ENCODE measurements at places on chromosomes 16 and 17.
A peak's percentile ranks its signal among the peaks of the same experiment; 100 is the strongest.

GRCh38 chr17:28338056-28338768, 2.7 kb downstream of the TNFAIP1 start:
- no peak for DNase-seq

DNA sequence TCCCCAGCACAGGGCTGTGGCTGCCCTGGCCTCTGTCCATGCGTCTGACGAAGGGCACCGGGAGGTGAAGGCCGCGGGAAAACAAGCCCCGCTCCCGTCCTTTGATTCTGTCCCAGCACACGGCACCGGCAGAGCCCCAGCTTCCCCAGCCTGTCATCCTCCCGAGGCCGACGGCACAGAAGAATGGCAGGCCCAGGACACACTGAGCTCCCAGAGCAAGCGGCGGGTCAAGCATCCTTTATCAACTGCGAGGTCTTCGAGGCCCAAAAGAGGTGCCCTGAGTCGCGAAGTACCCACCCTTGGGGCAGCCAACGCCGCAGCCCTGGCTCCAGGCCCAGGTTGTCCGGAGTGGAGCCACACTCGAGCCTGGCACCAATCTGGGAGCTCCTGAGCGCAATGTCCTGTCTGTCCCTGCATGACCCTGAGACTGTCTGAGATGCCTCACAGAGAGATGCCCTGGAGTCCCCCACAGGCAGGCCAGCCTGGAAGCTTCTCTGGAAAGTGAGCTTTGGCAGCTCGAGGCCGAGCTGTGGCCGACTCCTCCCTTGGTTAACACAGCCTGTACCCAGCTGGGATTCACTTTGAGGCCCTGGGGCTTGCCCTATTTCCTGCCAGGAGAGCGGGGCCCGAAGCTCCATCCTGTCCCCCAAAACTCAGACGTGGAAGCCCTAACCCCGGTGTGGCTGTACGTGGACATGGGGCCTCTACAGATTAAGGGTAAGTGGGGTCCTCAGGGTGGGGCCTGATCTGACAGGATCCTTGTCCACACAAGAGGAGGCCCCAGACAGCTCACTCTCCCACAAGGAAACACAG, 23.3 kb downstream of the SLC7A5 start:
- DNase-seq, result no peak

- no peak for DNase-seq
Measured at GRCh38 chr16:78709137-78709884, 609.9 kb downstream of the WWOX start.

DNA sequence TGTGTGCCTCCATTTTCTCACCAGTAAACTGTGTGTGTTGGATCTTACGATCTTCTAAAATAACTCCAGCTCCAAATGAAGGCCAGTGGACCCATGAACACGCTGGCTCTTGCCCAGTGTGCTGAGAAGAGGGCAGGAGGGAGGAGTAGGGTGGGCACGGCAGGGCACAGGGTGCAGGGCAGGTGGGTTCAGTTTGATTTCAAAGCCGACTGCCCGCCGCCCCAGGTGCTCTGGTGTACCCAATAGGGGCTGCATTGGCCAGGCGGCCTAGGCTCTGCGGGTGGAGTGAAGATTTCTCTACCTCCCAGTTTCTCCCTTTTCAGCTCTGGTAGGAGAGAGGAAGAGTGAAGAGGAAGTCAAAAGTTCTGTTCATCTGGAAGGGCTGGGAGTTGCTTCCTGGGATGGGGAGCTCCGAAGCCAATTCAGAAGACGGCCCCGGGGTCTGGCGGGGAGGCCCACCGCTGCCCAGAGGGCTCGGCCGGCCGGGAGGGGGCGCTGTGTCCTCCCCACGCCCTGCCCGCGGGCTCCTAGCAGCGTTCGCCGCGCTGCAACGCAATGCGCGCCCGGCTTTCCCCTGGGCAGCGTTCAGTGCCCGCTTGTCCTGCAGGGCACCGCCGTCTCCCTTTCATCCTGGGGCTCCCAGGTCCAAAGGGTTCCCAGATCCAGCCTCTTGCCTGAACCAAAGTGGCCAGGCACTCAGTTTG, 1.1 kb upstream of the CRHR1 start:
- DNase-seq, result peak; percentile 47

DNA sequence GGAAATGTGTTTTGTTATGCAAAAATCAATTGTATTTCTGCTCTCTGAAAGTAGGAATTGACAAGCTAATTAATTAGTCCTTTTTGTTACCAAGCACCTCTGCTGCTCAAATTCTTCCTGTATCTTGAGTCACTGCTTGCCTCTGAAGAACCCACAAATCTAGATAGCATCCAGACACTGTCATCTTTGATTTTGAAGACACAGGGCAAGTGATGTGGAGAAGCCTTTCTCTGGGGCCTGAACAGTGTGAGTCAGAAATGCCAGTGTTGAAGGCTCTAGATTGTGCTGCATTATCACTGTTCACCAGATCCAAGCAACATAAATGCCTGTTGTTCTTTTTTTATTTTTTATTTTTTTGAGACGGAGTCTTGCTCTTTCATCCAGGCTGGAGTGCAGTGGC, 10.9 kb upstream of the ST6GALNAC1 start:
- no peak for DNase-seq

DNA sequence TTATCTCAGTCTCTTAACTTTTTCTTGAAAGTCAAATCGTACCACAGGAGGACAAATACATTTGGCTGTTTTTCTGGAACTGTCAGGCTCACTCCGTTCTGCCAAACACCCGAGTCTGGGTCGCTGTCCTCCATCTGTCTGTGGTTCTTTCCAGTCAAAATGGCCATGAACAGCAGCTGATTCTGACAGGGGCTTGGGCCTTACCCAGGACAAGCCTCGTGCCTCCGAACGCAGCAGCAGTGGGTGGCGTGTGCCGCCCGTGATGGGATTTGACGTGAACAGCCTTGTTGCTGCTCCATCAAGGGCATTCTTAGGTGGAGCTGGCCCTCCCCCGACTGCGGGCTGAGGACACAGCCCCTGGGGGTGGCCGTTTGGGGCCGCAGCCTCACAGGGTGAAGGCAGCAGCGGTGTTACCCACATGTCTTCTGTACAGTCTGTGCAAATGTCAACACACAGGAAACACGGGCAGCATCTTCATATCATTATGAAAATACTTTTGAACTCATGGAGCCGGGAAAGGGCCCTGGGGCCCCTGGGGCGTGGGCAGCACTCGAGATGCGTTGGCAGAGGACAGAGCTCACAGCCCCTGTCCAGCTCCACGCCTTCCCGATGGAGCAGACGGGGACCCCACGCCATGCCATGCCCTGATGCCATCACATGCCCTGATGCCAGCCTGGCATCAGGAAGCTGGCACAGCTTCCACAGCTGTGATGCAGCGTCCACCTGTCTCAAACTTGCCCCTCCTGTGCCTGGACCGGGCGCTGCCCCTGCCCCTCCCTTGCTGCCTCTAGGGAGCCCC, 8.6 kb upstream of the ACSF3 start:
- DNase-seq, result no peak

- DNase-seq, result no peak
Measured at GRCh38 chr16:85720302-85720637, 30.6 kb downstream of the C16orf74 start.

DNA sequence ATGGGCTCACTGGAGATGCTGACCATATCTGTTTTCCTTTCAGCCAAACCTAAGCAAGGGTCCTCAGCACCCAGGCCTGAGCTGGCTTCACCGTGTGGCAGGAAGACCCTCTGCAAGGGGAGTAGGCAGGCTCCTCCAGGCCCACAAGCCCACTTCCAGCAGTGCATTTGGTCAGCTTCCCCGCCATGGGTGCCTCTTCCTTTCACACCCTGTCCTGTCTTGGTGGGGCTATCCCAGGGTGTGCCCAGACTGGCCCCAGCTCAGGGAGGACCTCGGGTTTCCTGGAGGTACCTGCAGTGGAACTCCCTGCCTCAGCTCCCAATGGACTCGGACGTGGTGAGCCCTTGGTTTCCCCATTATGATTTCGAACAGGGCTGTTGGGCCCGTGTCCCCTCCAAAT, 12.7 kb upstream of the KRTAP17-1 start:
- no peak for DNase-seq

DNA sequence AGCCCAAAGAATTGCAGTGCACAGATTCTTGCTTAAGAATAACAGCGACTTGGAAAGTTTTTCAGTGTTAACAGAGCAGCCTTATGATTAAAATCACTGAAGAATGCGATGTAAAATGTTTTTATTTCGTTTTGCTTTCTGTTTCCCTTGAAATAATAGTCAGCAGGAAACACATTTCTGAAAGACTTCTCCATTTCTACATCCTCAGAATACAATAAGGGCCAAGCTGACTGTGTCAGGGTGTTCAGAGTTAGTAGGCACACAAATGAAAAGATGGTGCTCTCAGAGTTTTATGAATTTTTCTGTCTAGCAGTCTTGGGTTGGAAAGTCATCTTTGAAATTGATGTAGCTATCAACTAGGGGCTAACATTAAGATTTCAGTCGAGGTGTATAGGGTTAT, 582.9 kb upstream of the RBFOX1 start:
- DNase-seq, result no peak

- DNase-seq, result no peak
Measured at GRCh38 chr16:89612415-89613166, 851 bp upstream of the DPEP1 start.

DNA sequence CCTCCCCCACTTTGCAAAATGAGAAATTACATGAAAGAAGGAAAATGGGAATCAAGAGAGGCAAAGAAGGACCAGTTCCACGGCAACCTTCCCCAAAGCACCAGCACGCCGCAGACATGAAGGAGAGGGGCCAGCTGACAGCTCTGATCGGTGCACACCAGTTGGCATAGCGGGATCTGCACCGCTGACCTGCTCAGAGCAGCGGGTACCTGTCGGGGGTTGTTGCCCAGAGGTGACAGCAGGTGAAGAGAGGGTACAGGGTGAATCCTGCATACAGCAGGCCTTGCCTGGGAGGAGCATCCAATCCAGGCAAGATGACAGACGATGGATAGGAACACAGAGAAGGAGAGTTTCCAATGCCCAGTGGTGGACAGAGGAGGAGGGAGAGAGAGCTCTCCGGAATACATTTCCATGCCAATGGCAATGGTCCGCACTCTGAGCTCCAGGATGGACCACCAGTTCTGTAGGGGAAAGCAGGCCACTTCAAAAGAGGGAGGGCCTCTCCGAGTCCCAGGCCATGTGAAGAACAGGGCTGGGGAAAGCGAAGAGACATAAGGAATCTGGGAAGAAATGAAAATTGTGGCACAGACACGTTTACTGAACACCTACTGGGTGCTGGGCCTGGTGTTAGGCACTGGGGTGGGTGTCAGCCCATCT, 24.0 kb downstream of the CEP295NL start:
- DNase-seq, result no peak

GRCh38 chr16:29894352-29894751, 5.0 kb downstream of the SEZ6L2 start:
- no peak for DNase-seq
